CD4-positive, alpha-beta T cell treated with Interleukin-17A for 1 hour (primary cell): ENCODE measurements at places on chromosomes 12 and 14.

- no peak for DNase-seq
Observed at GRCh38 chr12:14261861-14262260, 103.6 kb upstream of the ATF7IP start.

GRCh38 chr12:108752387-108752786 lies 21.1 kb upstream of the CORO1C start:
- DNase-seq: no peak

GRCh38 chr14:39847194-39847593 lies 415.0 kb upstream of the FBXO33 start:
- DNase-seq: no peak

DNA sequence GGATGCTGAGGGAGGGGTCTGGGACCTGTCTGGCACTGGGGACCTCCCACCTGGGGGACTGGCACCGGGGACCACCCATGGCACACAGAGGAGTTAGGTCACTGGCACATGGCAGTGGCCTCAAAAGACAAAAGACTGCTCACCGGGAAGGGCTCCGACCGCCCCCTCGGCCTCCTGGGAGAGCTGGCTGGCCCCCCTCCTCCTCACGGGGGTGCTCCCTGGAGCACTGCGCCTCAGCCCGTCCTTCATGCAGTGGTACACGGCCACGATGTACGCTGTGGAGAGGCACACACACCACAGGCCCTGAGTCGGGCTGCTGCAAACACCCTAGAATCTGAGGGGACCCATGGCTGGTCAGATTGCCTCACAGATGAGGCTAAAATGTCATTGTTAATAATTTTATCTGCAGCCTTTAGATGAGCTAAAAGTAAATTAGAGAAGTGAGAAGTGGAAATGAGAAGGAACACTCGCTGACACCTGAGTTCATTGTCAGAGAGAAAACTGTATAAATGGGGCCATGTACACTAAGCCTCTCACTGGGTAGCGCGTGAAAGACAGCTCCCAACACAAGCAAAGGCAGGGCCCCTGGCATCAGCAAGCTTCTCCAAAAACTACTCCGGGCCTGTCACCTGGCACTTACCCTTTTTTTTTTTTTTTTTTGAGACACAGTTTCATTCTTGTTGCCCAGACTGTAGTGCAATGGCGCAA lies 14.1 kb downstream of the P2RX2 start:
- DNase-seq: no peak

GRCh38 chr12:123634142-123634561 lies 523 bp downstream of the GTF2H3 start:
- no peak for DNase-seq

- DNase-seq: no peak
Observed at GRCh38 chr14:96246539-96246847, 9.5 kb upstream of the BDKRB1 start.

DNA sequence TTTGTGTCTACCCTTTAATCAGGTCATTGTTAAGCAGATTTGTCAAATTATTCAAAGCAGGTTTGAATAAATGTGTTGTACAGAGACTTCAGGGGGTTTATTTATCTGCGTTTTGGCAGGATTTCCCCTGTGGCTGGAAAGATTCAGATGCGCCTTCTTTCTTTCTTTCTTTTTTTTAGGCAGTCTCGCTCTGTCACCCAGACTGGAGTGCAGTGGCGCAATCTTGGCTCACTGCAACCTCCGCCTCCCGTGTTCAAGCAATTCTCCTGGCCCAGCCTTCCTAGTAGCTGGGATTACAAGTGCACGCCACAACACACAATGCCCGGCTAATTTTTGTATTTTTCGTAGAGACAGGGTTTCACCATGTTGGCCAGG lies 6.3 kb upstream of the NANOGNB start:
- DNase-seq: no peak

DNA sequence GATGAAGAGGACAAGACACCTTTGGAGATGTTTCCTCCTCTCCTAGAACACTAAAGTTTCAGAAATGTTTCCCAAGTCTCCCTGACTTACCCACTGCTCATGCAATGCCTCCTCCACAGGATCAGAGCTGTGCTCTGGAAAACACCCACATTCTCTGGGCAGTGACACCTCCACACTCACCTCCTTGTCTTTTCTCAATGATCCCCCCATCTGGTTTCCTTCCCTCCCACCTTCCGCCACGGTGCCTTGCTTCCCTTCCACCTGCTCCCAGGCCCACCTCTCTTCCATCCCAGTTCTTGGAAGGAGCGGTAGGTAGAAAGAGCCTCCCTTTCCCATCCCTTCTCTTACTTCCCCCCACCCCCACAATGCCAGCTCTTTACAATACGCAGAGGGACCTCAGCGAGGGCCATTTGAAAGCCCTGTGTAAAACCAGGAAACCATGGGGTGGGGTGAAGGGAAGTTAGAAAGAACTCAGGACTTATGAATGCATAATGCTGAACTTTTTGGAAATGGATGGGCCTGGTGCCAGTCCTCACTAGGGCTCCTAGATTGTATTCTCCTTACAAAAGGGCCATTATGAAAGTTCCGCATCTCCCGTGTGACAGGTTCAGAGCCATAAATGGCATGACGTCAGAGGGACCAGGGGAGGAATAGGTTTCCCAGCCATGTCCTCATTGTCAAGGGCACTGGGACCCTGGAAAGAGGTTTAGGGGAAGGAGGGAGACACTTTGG lies 12.8 kb downstream of the FBLN5 start:
- DNase-seq: no peak

DNA sequence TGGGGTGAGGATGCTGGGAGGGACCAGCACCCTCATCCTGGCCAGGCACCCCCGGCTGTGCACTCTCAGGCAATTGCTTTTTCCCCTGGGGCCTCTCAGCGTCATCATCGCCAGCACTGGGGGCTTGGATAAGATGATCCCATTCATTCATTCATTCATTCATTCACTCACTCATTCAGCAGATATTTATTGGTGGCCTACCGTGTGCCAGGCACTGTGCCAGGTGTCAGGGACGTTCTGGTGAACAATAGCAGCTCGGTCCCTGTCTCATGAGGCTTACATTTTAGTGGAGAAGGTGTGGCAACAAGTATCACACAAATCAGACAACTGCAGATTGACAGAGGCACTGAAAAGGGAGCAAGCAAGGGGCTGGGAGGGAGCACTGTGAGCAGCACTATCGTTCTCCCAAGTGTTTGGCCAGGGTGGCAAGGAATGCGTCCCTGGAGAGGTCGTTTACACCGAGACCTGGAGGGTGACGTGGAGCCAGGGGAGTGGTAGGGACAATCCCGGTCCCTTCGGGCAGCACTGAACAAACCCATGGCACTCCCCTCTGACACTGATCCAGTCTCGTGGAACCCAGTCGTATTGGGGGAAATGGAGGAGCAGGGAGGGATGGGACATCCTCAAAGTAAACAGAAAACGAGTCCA lies 124.1 kb downstream of the PAPOLA start:
- no peak for DNase-seq

- DNase-seq: no peak
Observed at GRCh38 chr12:1650260-1650977, 21.4 kb downstream of the WNT5B start.

DNA sequence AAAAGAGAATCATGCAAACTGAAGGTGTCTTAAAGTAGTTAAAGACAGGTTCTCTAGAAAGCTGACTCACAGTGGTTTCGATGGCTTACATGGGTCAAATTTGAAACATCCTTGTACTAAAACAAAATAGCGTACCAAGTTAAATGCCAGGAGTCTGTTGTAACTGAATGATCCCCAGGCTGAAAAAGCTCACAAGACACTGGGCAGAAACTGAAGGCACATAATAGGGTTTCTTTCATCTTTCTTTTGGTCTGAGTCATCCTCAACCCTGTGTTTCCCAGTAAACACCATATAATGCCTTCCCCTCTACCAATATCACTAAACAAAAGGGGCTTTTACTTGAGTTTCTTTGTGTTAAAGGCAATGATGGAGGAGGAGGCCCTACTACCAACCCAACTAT lies 12.8 kb downstream of the ZFYVE1 start:
- no peak for DNase-seq

GRCh38 chr14:24422261-24422660 lies 7.2 kb downstream of the CBLN3 start:
- DNase-seq: peak; percentile 32

DNA sequence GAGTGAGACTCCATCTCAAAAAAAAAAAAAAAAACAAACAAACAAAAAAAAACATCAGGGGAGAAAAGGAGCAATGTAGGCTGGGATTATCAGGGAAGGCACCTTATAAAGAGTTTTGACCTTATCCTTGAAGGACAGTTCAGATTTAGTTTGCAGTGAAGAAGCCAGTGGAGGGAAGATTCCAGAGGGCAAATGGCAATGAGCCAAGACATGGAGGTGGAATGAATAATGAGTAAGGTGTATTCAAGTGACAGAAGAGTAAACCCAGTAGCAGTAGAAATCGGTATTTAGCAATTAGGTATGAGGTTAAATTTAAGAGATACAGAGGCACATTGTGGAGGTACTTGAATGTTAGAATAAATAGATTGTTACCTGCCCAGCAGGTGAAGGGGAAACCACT lies 2.2 kb upstream of the DUSP16 start:
- no peak for DNase-seq

GRCh38 chr12:26032290-26032689 lies 73.8 kb downstream of the RASSF8 start:
- DNase-seq: no peak

DNA sequence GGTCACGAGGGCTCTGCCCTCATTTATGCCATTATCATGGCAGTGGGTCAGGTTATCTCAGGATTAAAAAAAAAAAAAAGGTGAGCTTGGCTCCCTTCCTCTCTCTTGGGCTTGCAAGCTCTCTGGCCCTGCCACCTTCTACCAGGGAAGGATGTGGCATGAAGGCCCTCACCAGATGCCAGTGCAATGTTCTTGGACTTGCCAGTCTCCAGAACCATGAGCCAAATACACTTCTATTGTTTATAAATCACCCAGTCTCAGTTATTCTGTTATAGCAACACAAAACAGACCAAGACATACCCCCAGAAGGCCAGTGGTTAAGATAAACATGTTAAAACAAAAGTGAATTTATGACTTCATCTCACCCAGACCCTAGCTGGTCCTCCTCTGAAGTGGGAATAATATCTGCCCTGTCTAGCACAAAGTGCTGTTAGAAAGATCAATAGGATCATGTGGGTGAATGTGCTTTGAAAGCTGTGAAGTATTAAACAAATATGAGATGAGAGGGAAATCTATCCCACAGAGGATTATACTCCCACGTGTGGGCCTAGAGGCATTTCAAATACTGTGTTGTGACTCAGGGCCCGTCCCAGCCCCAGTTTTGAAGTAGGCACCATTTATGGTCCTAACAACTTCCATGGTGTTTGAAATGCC lies 88.6 kb downstream of the NINJ2 start:
- no peak for DNase-seq

- DNase-seq: no peak
Observed at GRCh38 chr12:2228535-2228934, 175.7 kb downstream of the CACNA1C start.

- no peak for DNase-seq
Observed at GRCh38 chr14:72986857-72987256, 40.0 kb downstream of the ZFYVE1 start.

GRCh38 chr14:86654558-86655184 lies 1124.7 kb downstream of the FLRT2 start:
- peak; percentile 9 for DNase-seq

DNA sequence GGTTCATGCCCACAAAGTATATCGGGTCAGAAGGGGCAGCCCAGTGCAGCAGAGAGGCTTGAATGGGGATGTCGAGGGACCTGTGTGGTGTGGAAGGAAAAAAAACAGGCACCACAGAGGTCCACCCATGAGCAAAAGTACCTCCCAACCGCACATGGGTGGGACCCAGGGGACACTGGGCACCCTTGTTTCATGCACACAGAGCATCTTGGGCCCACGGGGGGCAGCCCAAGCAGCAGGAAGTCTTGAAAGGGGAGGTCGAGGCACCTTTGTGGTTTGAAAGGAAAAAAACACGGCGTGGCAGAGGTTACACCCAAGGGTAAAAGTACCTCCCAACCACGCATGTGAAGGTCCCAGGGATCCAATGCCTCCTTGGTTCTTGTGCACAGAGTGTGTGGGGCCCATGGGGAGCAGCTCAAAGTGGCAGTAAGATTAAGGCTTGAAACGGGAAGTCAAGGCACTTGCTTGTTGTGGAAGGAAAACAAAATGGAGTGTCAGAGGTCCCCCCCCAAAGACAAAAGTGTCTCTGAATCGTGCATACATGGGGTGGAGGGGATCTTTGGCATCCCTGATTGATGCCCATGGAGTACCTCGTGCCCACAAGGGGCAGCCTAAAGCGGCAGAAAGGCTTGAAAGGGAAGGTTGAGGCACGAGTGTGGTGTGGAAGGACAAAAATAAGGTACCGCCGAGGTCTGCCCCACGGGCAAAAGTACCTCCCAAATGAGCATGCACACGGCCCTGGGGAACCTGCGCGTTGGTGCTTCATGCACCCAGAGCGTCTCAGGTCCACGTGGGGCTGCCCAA lies 575.5 kb downstream of the ALG10 start:
- DNase-seq: no peak

DNA sequence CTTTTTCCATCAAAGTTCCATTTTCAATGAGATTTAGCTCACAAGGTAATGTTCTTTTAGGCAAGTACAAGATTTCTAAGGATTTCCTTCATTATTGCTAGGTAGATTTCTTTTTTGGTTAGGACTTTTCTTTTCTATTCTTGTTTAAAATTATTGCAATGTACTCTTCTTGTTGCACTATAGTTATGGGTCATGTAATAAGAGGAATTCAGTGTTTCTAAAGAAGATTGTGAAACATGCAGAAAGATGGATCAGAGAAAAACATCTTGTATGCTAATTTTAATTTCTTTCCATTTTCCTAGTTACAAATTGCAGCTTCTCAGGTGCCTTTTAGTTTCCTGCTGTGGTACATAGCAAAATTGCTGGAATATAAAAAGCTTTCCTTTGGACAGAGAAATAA lies 56.1 kb downstream of the BTG1 start:
- DNase-seq: no peak

- no peak for DNase-seq
Observed at GRCh38 chr12:27344246-27344645, 11.6 kb downstream of the BMAL2 start.

DNA sequence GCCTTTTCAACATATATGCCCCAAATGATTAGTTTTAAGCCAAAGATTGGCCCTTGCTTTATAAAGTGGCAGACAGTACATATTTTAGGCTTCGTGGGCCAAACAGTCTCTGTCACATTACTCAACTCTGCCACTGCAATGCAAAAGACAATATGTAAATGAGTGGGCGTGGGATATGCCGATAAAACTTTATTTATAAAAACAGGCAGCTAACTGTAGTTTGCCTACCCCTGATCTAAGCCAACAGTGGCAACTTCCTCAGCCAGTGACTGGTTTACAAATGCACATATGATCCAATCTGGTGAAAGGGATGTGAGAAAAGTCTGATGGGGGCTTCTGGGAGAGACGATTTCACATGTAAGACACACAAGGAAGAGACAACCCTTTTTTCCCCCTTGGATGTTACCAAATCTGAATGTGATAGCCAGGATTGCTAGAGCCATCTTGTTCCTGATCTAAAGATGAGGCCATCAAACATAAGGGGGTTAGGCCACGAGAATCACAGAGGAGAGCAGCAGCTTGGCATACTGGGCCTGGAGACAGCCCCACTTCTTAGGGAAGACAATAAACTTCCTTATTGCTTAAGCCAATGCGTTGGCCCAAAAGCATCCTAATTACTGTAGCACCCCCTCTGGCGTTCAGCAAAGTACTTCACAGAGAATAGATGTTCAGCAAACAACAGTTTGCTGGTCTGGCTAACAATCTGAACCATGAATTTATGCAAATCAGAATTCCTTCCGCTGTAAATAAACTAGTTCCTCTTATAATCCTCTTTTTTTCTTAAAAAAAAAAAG lies 75.2 kb upstream of the TMCC3 start:
- peak; percentile 10 for DNase-seq

GRCh38 chr14:69002069-69002468 lies 23.0 kb upstream of the ACTN1 start:
- peak; percentile 18 for DNase-seq
